ENCODE measurements at places on chromosomes 1 and 21.

DNA sequence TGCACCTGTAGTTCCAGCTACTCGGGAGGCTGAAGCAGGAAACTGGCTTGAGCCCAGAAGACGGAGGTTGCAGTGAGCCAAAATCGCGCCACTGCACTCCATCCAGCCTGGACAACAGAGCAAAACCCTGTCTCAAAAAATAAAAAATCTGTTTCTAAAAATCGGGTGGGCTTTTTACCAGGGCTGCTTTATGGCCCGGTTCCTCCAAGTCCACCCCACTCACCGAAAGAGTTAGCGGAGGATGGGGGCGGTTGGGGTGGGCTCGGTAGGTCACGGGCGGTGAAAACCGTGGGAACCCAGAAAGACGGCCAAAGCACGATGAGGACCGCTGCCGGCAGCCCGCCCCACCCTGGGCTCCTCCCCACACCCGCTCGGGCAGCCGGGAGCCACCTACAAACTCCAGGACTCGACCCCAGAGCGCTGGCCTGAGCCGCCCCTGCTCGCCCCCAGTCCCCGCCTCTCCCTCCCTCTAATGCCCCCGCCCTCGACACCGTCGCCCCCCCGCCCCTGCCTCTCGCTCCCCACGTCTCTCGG, 846 bp upstream of the PER3 start:
- peak; percentile 79 for DNase-seq

DNA sequence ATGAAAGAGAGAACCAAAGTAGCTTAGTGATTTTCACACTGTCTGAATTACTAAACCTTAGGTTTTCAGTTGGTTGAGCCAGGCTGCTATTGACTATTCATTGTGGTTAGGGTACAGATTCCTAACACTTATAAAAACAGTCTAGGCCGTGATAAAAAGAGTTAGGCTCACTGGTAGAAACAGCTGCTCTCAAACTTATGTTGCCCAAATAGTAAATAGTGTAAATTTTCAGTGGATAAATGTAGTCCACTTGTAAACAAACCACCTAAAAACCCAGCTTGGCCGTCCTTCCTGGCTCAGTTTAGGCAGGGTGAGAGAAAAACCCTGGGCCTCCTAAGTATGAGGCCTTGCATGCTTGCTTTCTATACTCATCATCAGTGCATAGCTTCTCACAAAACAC, 34.9 kb downstream of the ARID1A start:
- DNase-seq: no peak

DNA sequence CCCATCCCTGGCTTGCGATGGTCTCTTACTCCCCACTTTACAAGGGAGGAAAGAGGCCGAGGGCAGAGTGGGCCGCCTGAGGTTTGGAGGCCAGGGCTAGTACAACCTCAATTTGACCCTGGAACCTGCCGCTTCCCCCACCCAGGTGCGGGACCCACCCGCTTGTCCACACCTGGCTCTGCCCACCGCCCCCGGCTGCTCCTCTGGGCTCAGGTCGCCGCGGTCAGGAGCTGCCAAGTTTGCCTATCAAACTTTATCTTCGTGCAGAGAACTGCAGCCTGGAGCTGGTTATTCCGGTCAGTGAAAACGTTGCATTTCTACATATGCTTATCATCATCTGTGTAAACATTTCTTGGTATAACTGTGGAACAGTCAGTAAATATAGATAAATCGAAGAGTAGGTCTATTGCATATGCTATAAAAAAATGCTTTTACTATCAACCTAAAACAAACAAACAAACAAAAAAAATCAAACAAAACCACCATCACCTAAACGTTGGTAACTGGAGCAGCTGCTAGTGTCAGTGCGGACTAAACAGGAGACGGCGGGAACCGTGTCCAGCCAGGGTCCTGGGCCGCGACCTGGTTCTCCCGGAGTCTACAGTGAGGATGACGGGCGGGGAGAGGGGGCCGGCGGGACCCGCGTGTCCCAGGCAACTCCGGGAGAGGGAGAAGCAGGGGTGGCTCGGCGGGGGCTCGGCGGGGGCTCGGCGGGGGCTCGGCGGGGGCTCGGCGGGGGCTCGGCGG, 906 bp upstream of the ADARB1 start:
- peak; percentile 19 for DNase-seq

- no peak for DNase-seq
These were observed 121.2 kb downstream of the ADGRL2 start for GRCh38 chr1:81921851-81922462.

DNA sequence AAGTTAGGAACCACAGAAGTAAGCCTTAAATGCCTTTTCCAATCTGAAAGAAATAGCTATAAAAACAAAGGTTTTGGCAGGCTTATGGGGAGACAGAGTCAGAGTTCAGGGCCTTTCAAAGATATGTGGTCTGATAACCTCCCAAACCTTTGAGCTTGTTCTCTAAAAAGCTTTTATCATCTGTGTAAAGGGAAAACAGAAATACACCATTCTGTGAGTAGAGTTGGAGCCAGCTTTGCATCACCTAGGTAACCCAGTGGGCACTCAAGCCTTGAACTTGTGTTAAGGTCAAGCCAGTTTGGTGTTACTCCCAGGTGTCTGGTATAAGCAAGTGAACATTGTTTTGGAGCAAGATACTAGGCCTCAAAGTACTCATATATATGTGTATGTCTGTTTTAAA, 50.1 kb downstream of the LAMC1 start:
- DNase-seq: no peak

DNA sequence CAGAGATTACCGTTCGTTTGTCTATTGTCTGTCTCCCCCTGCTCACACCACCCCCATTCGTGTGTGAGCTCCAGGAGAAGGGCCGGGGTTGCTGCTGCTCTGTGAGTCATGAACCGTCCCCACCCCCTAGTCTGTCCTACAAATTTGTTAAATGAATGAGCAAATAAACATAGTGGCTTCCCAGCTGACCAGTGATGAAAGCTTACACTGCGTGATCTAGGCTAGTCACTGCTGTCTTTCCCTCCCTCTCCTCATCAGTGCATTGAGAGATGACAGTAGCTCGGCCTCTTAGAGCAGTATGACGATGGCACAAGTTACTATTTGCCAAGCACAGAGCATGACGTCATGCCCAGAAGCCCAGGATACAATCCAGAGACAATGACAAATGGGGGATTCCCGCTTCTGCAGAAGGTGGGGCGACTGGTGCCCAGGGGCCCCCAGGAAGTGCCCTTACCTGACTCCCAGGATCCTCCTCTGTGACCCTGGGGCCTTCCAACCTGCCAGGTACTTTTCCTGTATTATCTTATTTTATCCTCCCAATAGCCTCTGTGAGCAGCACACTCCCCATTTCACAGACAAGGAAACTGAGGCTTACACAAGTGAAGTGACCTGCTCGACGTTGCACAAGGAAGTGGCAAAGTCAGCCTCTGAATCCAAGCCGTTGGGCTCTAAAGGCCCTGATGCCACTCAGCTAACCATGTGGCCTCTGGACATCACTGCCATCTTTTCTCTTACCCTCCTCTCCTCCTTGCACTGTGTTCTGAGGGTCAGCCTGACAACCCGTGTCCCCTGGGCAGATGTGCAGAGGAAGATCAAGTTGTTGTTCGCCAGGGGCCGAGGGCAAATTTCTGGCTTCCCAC, 8.6 kb upstream of the EPHA2 start:
- DNase-seq: peak; percentile 97

GRCh38 chr1:57468641-57469523, 45.0 kb upstream of the DAB1 start:
- DNase-seq: no peak

DNA sequence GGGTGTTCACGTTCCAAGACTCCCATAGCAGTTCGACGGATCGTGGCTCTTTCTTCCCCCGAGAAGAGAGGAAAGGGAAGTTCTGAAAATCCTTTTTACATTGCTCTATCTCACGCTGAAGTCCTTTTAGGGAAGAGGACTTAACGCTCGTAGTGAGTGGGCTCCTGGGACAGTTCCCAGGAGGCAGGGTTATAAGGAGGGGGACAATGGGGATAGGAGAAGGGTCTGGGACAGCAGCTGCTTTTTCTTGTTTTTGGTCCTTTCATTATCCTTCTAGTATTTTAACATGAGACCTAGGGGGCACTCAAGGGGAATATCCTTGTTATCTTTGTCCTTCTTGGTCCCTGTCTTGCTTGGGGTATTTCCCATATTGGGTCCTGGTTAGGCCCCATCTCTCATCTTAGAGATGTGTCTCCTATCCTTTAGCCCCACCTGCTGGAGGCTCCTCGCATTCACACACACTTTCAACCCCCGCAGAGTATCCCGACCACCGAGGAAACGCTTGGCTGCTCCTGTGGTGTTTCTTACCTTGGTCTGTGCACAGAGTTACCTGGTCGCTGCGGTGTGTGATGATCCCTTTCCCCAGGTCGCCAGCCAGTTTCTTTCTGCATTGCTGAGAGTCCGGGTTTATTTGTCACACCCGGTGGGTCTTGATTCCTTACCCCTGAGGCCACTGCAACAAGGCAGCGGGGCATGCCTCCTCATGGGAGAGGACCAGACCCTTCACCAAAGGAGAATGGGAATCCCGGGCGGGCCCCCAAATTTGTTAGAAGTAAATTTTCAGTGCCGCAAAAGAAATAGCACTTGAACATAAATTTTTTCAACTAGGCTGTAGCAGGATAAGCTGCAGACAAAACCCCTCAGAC, 29.7 kb downstream of the SCCPDH start:
- peak; percentile 80 for DNase-seq

- no peak for DNase-seq
These were observed 9.3 kb downstream of the SLC19A1 start for GRCh38 chr21:45532826-45533360.

- DNase-seq: peak; percentile 19
These were observed 26.4 kb downstream of the LDLRAP1 start for GRCh38 chr1:25569597-25570396.

DNA sequence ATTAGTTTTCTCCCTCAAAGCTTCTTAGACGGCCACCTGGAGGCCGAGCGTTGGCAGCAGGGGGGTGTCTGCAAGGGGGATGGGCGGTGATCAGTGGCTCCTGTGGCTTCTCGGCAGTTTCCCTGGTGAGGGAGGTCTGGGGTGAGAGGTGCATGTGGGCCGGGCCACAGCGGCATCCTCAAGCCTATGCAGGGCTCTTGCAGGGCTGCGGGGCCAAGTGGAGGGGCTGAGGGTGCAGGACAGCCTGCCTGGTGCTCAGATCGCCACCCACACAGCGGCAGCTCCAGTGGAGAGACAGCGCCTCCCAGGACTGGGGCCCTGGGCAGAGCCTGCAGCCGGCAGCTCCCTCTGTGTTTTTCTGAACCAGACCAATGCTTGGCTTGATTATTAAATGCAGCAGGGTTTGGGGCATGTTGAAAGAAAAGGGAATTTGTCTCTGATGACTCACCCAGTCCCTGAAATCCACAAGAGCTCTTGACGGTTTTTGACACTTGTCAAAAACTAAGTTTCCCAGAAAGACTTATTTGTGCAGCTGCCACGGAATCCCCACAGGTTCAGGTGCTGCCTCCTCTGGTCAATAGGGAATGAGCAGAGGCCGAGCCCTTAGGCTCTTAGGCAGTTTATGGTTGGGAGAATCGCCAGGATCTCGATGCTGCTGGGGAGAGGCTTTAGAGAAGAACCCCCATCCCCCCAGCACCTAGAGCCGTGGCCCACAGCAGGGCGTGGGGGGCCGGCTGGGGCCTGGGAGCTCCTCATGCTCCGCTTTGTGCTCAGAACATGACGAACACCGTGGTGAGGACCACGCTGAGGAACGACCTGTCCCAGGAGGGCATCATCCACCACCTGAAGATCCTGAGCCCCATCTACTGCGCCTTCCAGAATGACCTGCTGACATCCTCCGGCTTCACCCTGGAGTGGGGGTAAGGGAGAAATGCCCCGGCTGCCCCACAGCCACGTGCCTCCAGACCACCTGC, 54.7 kb downstream of the UMODL1 start:
- DNase-seq: peak; percentile 24

- no peak for DNase-seq
These were observed 9.7 kb downstream of the TNR start for GRCh38 chr1:175733722-175734121.

DNA sequence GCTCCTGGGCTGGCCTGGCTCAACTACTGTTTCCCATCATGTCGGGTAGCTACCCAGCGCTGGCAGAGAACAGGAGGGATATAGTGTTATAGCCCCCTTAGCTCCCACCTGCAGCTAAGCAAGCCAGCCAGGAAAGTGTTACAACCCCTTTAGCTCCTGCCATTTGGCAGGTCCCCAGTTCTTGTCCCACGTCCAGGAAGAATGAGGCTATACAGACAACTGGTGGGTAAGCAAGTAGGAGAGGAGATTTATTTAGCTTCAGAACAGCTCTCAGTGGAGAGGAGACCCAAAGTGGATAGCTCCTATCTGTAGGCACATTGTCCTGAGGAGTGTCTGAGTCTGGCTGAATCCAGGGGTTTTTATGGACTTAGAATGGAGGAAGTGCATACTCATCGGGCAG, 741.1 kb upstream of the B3GALT2 start:
- DNase-seq: no peak

DNA sequence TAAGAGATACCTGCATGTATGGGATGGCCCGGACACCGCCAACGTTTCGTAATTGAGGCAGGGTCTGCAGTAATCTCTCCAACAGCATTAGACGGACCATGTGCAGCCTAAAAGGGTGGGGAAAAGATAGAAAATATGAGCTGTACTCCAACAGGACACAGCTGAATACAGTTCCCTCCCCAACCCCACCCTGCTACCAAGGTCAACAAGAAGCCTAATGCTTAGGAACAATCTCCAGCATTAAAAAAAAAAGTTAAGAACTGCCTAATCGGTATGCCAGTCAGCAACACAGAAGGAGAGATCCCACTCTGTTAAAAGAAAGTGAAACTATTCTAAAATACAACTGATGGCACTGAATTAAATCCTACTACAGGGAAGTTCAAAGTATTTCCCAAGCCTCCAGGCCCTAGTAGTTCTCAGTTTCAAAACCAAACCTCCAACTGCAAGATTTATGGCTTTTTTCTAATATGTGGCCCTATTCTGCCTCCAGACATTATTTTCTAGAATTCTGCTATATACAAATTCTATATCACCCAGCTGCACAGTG, 81.0 kb downstream of the UBR4 start:
- DNase-seq: no peak

GRCh38 chr1:214621236-214621635, 18.2 kb downstream of the CENPF start:
- DNase-seq: no peak

GRCh38 chr1:31923901-31924535, 14.2 kb downstream of the PTP4A2 start:
- DNase-seq: no peak

DNA sequence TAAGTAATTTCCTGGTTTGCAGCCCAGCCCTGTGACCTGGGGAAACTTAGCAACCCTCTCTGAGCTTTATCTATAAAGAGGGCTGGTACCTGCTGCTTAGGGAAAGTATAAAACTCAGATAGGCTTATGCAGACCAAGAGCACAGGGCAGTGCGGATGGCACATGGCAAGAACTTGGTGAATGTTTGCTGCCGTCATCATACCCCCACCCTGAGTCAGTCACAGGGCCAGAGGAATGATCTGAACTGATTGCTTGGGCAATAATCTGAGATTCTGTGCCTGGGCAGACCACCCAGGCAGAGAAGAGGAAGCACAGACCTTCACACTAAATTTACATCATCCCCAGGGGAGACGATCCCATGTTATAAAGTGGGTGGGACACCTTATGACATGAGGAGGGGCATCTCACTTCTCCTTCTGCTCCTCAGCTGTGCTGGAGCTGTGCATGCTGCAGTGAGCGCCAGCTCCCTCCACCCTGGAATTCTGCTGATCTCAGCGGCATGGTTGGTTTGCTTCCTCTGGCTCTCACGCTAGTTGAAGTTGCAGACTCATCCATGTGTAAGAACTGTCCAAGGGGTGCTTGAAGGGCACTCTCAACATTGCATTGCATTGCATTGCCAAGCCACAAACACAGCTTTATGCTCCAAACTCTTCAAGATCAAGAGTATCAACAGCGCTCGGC, 197.1 kb downstream of the AJAP1 start:
- DNase-seq: no peak
